Stimulated activated CD4-positive, alpha-beta T cell treated with anti-CD3 and anti-CD28 coated beads, Interleukin-15, amount 100 ng/mL, for 1 hour (primary cell): ENCODE measurements at places on chromosomes 1 and 21.

DNA sequence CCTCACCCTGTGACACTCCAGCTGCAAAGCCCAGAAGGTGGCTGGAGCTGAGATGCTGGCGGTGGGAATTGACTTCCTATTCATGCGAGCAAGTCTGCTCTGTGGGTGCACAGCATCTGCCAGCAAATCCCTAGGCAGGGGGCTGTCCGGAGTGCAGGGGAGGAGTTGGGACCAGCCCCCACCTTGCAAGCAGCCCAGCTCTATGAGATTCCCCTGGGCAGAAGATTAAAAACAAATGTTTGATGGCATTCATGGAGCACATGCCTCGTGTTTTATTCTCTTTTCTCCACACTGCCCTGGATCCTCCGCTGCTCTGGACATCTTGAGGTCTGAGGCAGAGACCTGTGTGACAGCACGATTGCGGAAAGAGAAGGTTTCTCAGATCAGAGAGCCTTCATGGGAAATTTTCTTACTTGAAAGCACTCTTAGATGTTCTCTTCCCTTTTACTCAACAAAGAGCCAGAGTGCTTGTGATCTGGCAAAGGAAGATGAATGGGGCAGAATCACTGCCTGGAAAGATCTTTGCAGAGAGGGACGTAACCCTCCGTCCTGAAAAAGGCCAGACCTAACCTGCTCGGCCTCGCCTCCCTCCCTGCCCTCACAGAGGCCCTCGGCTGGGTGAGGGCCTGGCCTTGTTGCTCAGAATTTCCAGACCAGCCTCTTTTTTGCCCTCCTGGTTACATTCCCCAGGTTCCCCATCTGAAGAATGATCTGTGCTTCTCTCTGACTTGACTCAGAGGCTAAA lies 597.1 kb downstream of the KIF26B start:
- DNase-seq: no peak

DNA sequence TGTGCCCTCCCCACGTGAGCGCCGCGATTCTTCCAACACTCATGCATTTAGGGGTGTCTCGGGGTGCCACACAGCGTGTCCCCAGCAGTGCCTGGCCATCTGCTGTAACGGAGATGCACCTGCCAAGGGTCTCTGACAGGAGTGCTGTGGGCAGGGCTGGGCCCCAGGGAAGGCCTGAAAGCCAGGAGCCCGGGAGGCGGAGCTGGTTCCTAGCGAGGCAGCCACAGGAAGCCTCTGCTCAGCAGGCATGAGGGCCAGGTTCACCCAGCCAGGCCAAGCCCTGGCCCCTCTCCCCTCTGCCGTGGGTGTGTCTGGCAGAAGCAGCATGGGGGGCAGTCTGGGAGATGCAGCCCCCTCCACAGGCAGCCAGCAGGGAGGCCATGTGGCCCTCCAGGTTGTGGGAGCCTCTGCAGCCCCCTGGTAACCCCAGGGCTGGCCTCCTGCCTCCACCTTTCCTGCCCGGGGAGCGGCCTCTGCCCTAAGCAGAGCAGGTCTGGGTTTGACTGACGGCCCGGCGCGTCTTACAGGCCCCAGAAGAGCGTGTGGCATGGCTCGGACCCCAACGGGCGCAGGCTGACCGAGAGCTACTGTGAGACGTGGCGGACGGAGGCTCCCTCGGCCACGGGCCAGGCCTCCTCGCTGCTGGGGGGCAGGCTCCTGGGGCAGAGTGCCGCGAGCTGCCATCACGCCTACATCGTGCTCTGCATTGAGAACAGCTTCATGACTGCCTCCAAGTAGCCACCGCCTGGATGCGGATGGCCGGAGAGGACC lies 30.4 kb downstream of the SLC19A1 start:
- DNase-seq: no peak

GRCh38 chr1:4702932-4703331 lies 48.5 kb downstream of the AJAP1 start:
- DNase-seq: no peak

GRCh38 chr1:201693890-201694607 lies 134.9 kb upstream of the IPO9 start:
- no peak for DNase-seq

DNA sequence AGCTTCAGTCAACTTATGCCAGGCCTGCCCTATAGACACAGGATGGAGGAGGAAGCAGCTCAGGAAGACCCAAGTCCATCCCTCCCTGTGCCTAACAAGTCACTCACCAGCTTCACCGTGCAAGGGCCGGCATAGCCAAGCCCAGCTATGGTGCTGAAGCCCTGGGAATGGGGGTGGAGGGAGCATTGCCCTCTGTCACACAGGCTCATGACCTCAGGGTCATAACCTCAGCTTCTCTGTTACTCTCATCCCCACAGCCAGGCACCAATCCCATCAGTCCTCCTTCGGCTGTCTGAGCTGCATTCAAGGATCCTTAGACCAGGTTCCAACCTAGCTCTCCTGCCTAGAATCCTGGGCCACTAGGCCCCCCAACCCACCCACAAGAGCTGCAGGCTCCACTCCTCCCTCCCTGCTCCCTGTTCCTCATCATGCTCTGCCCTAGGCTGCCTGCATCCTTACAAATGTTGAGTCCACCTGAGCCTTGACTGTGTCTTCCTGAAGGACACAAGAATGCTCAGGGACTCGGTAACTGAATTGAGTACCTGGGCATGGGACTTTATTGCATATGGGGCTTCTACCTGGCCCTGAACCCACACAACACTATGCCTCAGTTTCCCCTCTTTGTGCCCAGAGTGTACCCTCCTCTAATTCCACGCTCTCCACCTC lies 1.7 kb downstream of the CD244 start:
- no peak for DNase-seq

- DNase-seq: no peak
Observed at GRCh38 chr1:94988356-94988755, 61.4 kb upstream of the CNN3 start.

- no peak for DNase-seq
Observed at GRCh38 chr21:35989138-35989735, 71.1 kb downstream of the SETD4 start.

GRCh38 chr1:32111789-32112188 lies 3.9 kb downstream of the KPNA6 start:
- no peak for DNase-seq

DNA sequence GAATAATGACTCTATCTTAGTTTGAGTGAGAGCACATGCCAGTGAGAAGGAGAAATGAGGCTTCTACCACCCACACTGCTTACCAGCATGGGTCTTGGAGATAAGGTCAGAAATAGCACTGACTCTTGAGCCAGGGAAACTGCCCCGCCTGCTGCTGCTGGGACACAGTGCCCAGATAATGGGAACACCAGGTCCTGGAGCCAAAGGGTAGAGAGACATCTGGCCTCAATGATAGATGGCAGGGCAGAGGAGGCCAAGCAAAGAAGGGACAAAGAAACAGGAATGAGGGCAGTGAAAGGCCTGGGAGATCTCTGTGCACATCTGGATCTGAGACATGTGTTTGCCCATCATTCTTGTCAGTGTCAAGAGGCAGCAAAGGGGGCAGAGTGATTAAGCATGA lies 97.4 kb downstream of the MIS18A start:
- DNase-seq: no peak

DNA sequence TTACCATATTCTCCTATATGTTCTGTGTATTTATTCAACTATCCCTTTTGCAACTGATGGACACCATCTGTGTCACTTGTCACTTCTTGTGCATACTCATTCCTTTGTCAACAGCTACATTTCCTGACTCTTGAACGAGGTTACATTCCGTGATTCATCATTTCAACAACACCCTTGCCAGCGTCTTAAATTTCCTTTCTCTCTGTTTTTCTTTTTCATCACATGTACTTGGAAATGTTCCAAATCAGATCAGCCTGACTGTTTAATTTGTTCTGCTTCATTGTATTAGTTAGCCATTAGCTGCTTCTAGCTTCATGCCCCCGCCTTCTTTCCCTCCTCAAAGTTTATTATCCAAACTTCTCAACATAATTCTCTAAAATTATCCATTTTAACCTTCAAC lies 173.0 kb downstream of the ADGRL4 start:
- no peak for DNase-seq

GRCh38 chr1:76892675-76893074 lies 25.4 kb downstream of the ST6GALNAC5 start:
- no peak for DNase-seq

GRCh38 chr1:203465146-203465798 lies 10.3 kb upstream of the PRELP start:
- DNase-seq: no peak

DNA sequence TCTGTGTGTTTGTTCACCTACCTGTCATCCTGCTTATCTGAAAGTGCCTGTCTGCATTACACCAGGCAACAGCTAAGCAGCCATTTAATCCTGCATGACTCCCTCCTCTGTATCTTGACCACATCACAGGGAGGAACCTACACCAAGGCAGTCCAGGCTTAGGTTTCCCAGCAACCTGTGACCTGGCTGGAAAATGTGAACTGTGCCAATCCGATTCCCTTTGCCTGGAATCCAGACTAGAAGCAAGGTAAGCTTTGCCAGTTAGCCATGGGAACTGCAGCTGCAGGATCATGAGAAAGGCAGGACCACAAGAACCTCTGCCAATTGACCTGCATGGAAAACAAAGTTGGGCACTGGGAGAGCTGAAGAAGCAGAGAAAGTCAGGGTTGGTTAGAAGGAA lies 6.3 kb upstream of the ATP1B1 start:
- no peak for DNase-seq

GRCh38 chr1:96416111-96416595 lies 305.4 kb upstream of the PTBP2 start:
- no peak for DNase-seq

- no peak for DNase-seq
Observed at GRCh38 chr1:40708750-40709099, 17.2 kb downstream of the NFYC start.

DNA sequence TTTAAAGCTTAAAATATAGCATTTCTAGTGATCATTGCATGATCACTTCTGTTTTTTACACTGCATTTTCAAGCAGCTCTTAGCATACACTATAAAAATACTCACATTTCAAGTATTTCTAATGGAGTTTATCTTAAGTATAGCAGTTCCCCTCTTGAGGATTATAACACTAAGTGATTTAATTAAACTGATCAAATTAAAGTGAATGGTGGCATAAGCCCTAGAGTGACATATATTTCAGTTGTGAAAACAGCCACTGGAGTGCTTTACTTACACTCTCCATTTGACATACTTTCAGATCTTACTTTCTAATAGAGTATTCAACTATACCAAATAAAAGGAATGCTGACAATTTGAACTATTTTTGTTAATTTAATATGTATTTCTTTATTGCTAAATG lies 623.3 kb upstream of the TMPRSS15 start:
- DNase-seq: no peak

DNA sequence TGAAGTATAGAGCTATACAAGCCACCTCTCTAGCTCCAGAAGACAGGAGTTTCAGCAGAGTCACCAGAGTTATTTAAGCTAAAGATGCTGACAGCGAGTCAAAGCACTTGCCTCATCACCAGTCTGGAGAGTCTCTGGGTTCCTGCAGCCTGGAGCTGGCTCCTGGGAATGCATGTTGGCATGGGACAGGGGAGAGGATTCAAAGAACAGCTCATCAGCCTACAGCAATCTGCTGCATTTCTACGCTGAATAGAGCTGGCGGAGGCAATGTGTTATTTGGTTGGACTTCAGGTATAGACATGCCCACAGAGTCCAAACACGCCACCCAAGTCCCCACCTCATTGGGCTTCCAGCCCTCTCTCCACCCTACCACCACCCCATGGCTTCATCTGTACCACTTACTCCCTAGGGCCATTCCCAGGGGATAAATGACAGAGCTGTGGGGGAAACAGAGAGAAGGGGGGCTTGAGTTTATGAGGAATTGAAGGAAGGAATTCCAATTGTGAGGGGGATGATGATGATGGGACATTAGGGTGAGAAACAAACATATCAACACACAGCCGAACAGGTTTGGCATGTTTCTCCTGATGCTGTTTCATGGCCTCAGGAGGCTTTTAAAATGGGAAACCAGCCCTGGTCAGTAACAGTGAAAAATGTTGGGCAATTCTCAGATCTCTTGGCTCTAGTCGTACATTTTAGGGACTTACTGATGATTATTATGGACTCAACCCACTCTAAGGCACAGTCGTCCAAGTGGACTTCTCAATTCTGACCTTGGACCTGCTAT lies 58.4 kb downstream of the PLEKHA6 start:
- DNase-seq: no peak

GRCh38 chr1:159753386-159753785 lies 27.4 kb upstream of the DUSP23 start:
- DNase-seq: no peak

- no peak for DNase-seq
Observed at GRCh38 chr21:40835184-40835694, 11.7 kb downstream of the DSCAM start.

DNA sequence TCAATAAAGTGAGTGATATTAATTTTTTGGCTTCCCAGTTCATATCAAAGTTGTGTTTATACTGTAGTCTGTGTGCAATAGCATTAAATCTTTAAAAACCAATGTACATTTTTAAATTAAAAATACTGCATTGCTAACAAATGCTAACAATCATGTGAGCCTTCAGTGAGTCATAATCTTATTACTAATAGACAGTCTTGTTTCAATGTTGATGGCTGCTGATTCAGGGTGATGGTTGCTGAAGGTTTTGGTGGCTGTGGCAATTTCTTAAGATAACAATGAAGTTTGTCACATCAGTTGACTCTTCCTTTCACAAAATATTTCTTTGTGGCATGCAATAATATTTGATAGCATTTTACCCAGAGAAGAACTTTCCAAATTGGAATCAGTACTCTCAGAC lies 109.0 kb downstream of the ZMYM4 start:
- no peak for DNase-seq

GRCh38 chr1:159196543-159196942 lies 8.1 kb upstream of the ACKR1 start:
- no peak for DNase-seq

DNA sequence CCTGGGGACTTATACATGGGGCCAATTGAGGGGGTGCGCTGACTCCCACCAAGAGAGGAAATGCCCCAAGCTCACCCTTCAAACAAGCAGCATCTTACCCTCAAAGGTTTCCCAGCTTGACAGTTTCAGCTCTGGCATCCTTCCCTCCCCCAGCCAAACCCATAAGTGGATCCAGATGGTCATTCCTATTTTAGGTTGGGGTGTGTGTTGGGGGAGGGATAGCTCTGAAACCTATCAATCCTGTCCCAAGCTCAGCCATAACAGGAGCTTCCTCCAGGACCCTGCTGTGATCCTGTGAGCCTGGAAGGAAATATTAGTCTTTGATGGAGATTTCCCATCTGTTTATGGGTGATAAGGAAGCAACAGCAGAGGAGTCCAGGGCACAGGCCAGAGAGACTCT lies 3.4 kb upstream of the TMEM222 start:
- no peak for DNase-seq

- no peak for DNase-seq
Observed at GRCh38 chr1:229310833-229311232, 32.0 kb downstream of the CCSAP start.

DNA sequence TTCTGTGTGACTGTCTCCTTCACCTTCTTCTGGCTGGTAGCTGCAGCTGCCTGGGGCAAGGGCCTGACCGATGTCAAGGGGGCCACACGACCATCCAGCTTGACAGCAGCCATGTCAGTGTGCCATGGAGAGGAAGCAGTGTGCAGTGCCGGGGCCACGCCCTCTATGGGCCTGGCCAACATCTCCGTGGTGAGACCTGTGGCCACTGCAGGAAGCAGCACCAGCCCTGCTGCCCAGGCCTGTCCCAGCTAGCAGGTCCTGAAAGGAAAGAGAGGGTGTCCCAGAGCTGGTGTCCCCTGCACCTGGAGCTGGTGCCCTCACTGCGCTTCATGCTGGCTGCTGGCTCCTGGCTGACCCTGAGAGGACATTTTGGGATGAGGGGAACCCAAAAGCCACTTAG lies 5.9 kb upstream of the ATXN7L2 start:
- no peak for DNase-seq
